ENCODE measurements at places on chromosomes 7 and 10. TPM values are rescaled to one million over a fixed set of nuclear protein-coding genes. Genes with fewer than 3 reads are reported as not detected.

PNLIPRP2 gene
- total RNA-seq = not detected

DYNC1I1 gene
- 1.8 TPM for total RNA-seq

CYP3A4 gene
- not detected for total RNA-seq

MYL10 gene
- total RNA-seq = not detected

OPALIN gene
- total RNA-seq = not detected

LIPN gene
- not detected for total RNA-seq

UBTD1 gene
- total RNA-seq = 30.0 TPM

ITGA8 gene
- 0.17 TPM for total RNA-seq

HABP2 gene
- not detected for total RNA-seq

PON3 gene
- 0.50 TPM for total RNA-seq

C10orf120 gene
- not detected for total RNA-seq

TFEC gene
- total RNA-seq = 0.19 TPM

FAM131B gene
- 0.99 TPM for total RNA-seq

TCAF1 gene
- total RNA-seq = 29.2 TPM

CYP3A7 gene
- total RNA-seq = not detected

SPDYE8 gene
- not detected for total RNA-seq

RGS10 gene
- 21.7 TPM for total RNA-seq

SPDYE9 gene
- total RNA-seq = 0.17 TPM

ELFN1 gene
- not detected for total RNA-seq

OR9A2 gene
- not detected for total RNA-seq
